ENCODE measurements at places on chromosomes 16 and 17.

DNA sequence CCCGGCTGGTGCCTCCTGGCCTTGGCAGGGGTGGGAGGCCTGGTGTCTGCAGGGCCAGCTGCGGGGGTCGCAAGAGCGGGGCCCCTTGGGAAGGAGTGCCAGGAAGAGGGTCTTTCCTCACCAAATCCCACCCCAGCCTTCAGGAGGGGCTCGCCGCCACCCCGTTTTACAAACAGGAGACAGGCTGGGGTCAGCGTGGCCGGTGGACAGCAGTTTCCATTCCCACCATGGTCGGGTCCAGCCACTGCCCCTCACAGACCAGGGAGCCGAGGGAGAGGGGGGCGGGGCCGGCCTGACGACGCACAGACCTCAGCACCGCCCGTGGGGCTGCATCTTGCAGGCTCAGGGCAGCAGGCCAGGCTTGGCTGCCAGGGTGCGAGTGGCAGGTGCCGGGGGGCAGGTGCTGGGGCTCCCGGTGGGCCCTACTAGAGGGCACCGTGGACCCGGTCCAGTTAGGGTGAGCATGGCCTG lies 7.6 kb downstream of the CBFA2T3 start:
- no peak for DNase-seq

DNA sequence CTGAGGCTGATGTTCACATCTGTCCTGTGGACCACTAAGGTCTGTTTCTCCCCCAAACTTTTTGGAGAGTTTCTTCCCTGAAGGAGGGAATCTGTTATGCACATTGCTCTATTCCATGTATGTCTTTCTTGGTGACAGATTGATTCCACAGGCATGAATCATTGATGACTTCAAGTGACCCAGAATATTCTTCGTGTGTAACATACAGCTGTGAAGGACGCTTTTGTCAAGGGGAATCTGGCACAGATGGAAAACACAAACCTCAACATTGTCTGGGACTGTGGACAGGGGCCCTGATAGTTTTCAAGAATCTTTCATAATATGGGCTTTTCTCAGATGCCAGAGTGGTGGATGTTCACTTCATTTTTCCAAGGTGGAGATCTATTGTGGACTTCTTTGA lies 223.1 kb upstream of the MAF start:
- no peak for DNase-seq

DNA sequence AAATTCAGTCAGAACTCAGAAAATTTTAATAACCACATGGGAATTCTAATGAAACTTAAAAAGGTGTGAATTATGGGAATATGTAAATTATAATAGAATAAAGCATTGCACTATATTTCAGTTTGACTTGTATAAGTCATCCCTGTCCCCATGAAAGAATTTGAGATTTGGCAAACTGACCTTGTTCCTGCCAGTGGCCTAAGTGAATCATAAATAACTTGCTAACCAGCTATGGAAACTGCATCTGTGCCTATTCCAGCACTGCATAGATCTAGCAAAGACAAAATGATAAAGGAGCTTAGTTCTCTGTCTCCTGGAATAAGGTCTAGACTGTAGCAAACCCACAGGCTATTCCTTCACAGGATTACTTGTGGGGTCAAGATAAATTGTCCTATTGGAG lies 106.8 kb upstream of the NOG start:
- DNase-seq = no peak

GRCh38 chr17:2874189-2874686 lies 78.0 kb downstream of the RAP1GAP2 start:
- DNase-seq = no peak

DNA sequence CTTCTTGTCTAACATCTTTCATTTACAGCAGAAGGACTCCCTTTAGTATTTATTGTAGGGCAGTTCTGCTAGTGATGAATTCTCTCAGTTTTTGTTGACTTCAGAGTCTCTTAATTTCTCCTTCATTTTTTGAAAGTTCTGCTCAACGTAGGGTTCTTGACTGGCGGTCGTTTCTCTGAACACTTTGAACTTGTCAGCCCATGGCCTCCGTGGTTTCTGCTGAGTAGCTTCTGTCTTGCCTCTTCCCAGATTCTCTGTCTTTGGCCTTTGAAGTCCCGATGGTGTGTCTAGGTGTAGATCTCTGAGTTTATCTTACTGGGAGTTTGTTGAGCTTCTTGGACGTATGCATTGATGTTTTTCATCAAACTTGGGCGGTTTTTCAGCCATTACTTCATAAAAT lies 13.4 kb downstream of the GAA start:
- DNase-seq = no peak
